ENCODE measurements at places on chromosomes 1 and 21.
A peak's percentile ranks its signal among the peaks of the same experiment; 100 is the strongest.

GRCh38 chr1:67771152-67771551 is 62.1 kb downstream of the GNG12 start:
- no peak for DNase-seq

GRCh38 chr1:116825207-116825719 is 71.0 kb downstream of the CD2 start:
- DNase-seq, result no peak

DNA sequence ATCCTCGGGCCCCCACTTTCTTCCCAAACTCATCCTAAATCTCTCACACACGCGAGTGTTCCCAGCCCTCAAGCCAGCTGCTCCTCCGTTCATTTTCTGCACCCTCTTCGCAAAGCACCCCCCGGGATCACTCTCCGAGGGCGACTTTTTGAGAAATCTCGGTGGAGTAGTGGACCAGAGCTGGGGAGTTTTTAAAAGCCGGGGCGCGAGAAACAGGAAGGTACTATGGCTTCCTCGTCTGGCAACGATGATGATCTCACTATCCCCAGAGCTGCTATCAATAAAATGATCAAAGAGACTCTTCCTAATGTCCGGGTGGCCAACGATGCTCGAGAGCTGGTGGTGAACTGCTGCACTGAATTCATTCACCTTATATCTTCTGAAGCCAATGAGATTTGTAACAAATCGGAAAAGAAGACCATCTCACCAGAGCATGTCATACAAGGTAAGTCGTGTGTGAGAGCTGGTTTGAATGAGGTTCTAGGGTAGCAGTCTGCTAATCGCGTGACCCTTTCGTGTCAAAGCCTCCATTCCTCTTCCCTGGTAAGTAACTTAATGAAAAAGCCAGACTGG is 800 bp downstream of the DR1 start:
- DNase-seq, result no peak

GRCh38 chr1:59057211-59057694 is 239.6 kb upstream of the FGGY start:
- DNase-seq, result no peak

- DNase-seq, result no peak
Measured at GRCh38 chr1:194889310-194889709, 1702.9 kb upstream of the B3GALT2 start.

DNA sequence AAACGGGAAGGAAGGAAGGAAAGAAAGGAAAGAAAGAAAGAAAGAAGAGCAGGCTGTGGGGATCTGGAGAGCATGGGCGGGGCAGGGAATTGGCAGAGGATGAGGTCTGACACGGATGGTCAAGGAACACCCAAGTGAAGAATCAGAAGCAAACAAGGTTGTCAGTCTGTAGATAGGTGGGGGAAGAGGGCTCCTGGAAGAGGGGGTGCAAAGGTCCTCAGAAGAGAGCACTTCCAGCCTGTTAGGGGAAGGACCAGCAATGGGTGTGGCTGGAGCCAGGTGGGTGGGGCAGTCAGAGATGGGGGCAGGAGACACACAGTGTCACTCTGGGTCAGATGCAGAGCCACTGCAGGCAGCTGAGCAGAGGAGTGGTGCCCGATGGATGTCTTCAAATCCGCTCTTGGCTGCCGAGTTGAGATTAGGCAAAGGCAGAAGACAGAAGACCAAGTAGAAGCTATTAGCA is 11.0 kb upstream of the PLA2G2C start:
- no peak for DNase-seq

DNA sequence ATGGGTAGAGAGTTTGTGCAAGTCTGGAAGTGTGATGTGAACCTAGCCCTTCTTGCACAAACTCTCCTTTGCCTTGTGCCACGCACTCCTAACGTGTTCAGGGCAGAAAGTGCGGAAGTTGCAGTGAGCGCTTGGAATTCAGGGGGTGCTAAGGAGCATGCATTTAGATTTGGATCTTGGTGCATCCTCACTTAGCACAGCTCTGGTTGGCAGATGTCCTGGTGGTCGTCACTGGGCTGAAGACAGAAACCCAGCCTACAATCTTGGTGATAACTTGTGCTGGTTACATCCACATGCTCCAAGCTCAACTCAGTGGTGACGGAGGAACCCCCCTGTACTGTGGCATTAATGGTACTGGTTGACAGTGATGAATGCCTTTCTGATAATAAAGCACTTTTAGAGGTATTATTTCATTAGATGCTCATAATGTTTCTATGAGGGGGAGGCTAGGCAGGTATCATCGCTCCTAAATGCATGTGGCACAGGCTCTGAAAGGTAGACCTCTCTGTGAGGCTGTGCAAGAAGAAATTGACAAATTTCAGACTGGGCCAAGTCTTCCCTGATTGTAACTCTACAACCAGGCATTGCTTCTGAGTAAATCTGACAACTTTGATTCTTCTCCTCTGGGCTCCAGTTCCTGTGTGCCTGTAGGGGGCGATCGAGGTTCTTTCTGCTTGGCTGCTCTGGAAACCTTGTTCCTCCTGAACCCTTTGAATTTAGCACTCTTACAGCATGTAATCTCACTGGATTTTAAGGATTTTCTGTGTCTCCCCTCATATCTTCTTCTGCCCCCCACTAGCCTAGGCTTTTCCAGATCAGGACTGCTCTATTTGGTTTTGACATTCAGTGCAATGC is 40.6 kb downstream of the MAPKAPK2 start:
- DNase-seq, result peak; percentile 51

DNA sequence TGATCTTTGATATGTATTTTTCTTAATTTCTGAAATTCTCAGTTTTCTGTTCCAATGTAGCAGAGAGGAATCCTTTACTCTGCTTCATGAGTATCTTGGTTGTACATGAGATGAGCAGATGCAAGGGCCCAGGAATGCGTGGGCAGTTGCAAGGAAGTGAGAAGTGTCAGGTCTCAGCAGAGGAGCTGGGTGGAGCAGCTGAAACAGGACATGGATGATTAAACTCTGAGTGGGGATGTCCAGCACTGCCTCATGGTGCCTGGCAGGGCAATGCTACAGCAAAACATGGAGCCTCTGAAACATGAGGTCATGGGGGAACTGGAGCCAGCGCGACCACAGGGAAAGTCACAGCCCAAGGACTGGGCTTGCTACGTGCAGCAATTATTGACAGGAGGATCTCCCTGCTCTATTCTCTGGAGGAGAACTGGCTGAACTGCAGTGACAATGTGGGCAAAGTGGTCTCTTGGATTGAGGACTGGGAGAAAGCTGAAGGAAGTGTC is 48.4 kb downstream of the COLGALT2 start:
- DNase-seq, result peak; percentile 4

DNA sequence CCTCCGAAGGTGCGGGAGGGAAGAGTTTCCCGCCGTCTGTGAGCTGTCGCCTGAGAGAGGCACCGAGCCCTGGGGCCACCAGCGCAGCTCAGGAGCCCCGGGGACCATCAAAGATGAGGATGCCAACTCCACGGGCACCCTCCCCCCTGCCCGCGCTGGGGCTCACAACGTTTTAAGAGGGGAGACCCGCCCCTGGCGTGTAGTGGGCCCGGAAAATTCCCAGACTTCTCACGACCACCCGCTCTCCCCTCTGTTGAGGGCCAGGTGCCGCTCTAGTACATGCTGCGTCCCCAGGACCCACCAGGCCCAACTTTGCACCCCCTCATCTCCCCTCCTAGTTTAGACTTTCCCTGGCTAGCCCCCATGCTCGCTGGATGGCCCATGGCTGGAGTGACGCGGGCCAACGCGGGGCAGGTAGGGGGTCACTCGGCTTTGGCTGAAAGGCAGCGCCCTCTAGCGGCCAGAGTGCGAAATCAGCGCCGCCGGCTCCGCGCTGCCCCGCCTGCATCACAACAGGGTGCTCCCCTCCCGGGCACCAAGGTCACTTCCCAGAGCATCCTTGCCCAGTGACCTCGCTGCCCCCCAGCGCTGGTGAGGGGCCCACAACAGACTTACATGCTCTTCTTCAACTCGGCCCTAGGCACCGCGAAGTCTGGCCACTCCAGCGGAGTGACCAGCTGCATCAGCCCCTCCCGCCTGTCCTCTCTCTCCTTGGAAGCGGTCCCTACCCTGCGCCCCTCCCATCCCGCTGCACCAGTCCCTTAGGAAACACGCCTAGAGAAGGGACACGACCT is 1.8 kb downstream of the CD160 start:
- DNase-seq, result peak; percentile 57

GRCh38 chr1:3469104-3469848 is 14.8 kb downstream of the ARHGEF16 start:
- no peak for DNase-seq

DNA sequence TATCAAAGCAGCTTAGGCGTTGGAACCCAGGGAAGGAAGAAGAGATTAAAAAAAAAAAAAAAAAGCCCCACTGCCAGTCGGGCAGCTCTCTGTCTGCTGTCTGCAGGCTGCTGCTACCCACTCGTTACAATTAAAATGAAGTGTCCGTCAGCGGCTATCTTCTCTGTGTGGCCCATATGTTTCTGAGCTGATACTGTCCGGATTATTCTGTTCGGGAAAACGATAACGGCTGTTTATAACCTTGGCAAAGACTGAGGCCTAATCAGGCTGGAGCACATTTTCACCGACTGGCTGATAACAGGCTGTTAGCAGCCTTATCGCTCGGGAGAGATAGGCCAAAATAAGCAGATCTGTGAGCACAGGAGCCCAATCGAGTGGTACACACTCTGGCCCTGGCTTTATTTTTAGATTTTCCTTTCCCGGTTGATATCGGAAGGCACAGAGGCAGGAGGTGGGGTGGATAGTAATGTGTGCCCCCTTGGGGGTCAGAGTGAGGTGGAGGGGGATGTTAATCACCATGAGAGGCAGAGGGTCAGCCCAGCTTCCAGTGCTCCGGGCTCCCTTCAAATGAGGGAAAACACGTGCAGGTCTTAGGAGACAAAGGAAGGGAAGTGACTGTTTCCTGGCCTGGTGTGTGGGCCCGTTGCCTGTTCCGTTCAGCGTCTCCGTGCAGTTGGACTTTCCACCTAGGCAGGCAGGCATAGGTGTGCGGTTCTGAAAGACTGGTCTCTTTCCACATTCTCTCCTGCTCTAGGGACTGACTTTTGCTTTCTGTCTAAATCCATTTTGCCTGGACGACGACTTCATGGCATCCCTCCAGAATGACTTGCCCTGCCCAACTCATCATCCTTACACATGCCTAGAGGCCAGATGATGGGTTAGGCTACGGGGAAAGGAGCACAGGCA is 153.4 kb downstream of the PBX1 start:
- no peak for DNase-seq

DNA sequence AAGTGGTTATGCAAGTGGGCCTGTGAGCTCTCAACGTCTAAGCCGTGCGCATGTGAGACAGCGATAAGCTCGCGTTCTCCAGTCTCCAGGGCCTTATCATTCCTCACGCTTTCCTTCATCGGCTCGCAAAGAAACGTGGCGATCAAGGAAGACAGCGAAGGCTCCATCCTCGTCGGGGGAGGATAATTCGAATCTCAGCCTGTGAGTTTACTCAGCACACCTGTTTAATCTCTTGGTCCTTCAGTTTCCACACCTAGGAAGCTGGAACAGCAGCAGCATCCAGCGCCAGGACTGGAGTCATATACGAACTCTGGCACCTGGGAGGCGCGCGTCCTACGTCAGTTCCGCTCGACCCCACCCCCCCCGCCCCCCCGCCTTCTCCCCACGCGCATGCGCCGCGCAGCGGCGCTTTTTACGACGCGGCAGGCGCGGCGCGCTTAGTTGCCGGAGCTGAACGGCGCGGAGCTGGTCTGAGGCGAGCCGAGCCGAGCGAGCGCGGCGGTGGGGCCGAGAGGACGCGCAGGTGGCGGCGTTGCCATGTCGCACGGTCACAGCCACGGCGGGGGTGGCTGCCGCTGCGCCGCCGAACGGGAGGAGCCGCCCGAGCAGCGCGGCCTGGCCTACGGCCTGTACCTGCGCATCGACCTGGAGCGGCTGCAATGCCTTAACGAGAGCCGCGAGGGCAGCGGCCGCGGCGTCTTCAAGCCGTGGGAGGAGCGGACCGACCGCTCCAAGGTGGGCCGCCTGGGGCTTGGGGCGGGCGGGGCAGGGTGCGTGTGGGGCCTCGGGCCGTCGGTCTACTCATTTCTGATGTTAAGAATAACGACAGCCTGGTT is at the start of gene PITHD1:
PITHD1 (plus strand) TSS at position 440 of the 836 bp plus-strand sequence; CDS start at position 538, 98 bp downstream.
- DNase-seq, result peak; percentile 64

- DNase-seq, result no peak
Measured at GRCh38 chr1:162972773-162973172, 96.4 kb upstream of the RGS4 start.

DNA sequence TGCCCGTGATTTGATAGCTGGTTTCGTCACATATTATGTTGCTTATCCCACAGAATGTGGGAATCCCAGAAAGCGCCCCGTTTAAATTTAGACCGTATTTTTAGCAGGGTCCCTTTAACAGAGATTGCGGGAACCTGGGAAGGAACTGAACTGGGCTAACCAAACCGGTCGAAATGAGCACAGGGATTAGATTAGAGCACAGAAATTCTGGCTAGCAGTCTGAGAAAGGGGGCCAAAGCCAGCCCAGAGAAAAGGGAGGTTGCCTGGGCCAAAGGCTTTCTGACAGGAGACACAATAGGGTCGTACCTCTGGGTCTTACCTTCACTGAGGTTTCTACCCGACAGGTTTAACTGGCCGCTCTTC is 327 bp downstream of the LRRC40 start:
- no peak for DNase-seq

- no peak for DNase-seq
Measured at GRCh38 chr1:185813401-185813979, 79.3 kb downstream of the HMCN1 start.

DNA sequence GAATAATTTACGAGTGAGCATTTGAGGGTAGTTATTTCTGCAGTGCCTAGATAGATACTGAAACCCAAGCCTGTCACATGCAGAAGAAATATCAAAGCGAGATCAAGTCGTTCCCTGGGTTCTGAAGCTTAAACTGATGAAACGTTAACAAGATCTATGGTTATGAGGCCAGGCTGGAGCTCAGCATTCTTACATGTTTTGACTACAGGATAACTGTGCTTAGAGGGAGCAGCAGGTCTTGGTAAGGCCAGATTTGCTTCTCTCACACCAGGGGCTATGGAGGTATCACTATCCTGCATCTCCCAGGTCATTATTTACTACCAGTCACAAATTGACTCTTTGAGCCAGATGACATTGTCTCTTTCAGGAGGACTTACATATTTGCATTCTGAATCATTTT is 1401.4 kb upstream of the PRMT6 start:
- no peak for DNase-seq

- no peak for DNase-seq
Measured at GRCh38 chr1:226692823-226693222, 46.3 kb downstream of the ITPKB start.

- no peak for DNase-seq
Measured at GRCh38 chr1:155005076-155006011, 2.7 kb downstream of the ZBTB7B start.

DNA sequence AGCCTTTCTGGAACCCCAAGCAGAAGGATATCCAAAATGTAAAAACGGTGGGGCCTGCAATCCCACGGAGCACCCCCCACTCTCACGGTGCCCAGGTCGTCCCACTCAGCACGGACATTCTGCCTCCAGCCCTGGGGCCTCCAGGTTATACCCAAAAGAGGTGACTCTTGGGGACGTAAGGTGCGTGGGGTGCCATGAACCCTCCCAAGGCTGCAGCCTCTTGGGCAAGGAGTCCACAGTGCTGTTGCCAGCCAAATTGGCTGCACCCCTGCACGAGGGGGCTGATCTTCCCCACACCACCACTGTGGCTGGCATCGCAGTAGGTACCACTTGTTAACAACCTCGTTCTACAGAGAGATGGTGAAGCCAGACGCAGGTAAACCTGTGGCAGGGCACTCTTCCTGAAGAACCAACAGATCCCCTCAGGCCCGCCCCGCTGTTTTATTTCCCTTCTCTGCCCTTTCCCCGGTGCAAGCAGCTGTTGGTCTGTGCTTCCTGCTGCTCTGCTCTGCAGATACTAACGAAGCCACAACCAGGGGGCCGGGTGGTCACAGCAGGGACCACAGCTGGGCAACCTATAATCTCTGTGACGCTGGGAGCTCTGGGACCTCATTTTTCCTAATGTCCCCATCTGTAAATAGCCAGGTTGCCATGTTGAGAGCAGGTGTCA is 8.7 kb downstream of the TFF3 start:
- no peak for DNase-seq

- DNase-seq, result no peak
Measured at GRCh38 chr1:24329797-24330543, 10.8 kb downstream of the GRHL3 start.

All from activated CD4-positive, alpha-beta T cell treated with anti-CD3 and anti-CD28 coated beads for 24 hours (primary cell).